ENCODE measurements at places on chromosomes 1 and 21. TPM values are rescaled to one million over a fixed set of nuclear protein-coding genes. Genes with fewer than 3 reads are reported as not detected.

The SEMA4A gene
- 1.3 TPM for total RNA-seq

The ZYG11A gene
- total RNA-seq, result 0.14 TPM

The GOLPH3L gene
- 17.3 TPM for total RNA-seq

The IKBKE gene
- 8.6 TPM for total RNA-seq

The LCE2A gene
- not detected for total RNA-seq

The CYP4X1 gene
- total RNA-seq, result 0.42 TPM

GRCh38 chr1:9441451-9442133, 97.7 kb upstream of the SLC25A33 start:
- no peak for DNase-seq

DNA sequence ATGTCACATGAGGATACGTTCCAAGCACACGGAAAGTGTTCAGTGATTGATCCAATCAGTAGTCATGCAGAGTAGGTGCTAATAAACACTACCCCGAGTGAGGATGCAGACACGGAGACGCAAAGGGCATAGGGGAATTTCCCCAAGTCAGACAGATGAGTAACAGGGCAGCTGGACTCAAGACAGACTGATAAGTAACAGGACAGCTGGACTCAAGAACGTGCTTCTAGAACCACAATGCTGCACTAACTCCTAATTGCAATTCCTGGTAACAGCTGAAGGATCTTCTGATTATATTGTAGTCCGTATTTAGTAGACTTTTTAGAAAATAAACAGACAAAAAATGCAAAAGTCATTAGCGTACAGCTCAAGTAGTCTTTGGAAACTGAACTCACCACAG, 1.9 kb upstream of the OR2T10 start:
- DNase-seq, result no peak

GRCh38 chr1:228272331-228272791, 64.5 kb downstream of the OBSCN start:
- DNase-seq, result no peak

DNA sequence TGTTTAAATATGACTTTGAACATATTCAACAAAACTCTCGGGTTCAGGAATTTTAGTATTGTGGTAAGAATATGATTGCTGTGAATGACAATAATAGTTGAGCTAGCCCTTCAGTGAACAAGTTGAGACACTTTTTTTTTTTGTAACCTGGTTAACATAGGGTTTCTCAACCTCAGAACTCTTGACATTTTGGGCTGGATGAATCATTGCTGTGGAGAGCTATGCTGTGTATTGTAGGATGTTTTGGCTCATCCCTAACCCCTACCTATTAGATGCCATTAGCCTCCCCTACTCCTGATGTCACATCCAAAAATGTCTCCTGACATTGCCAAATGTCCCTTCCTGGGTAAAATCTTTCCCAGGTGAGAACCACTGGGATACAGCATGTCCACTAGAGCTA, 113.7 kb downstream of the RUNX1 start:
- no peak for DNase-seq

- DNase-seq, result no peak
Observed at GRCh38 chr1:187504779-187505178, 676.0 kb downstream of the PLA2G4A start.

DNA sequence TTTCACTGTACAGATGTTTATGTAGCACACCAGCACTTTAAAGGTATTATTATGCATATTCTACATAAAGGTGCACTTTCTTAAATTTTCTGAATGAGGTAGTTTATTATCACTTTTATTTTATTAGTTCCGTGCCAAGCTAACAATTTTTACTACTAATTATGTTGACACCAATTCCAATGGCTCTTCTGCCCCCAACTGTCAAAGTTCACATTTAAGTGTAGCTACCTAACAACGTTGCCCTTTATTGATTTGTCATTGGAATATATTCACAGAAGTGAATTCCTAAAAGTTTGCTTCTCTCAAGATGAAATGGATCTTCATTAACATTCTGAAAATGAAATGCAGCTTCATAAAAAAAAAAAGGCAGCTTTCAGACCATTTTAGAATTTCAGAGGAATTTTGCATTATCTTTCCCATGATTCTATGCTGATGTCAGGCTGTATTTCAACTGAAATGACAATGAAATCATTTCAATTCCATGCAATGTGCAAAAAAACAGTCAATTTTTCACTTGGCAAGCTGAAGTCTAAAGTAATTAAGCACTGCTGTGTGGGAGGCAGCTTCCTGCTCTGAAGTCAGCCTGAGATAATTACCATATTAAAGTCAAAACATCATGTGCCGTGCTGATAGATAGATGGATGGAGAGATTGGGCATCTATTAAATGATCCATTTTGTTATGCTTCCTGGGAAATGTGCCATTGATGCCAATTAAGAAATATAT, 229.2 kb downstream of the TTLL7 start:
- DNase-seq, result no peak

DNA sequence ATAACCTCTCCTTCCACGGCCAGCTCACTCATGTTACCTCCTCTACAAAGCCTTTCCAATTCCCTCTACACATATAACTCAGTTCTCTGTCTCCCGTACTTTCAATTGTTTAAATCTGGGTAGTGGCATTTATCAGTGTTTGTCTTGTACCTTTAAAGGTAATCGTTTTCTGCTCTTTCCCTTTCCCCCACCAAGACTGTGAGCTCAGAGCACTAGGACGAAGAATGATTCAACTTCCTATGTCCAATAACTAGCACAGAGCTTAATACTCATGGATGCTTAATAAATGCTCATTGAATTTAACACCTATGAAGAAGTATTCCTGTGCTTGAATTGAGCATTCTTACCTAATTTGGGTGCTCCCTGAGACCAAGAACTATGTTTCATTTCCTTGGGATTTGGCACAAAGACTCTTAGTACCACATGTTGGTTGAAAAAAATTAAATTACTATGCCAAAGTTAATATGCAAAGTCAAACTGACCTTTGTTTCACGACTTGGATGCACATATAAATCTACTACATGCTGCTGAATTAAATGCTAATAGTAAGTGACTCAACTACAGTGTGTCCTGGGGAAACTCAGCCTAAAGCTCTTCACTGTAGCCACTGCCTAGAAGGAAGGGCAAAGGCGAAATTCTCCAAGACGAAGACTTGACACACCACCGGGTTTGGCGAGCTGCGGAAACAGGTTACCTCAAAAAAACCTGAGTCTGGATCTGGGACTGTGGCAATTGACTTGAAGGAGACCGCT, 30.6 kb upstream of the C1orf185 start:
- no peak for DNase-seq

DNA sequence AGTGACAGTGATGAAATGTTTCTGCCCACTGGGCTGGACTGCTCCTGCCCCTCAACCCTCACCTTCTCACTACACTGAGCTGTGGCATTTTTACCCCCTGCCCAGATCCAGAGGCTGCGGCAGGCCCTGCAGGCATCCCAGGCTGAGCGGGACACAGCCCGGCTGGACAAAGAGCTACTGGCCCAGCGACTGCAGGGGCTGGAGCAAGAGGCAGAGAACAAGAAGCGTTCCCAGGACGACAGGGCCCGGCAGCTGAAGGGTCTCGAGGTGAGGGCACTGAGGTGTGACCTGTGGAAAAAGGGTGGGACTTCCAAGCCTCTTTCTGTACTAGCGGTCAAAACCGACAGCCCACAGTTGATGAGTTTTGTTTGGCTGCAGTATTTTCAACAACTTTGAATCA, 6.2 kb upstream of the TUFT1 start:
- DNase-seq, result no peak

DNA sequence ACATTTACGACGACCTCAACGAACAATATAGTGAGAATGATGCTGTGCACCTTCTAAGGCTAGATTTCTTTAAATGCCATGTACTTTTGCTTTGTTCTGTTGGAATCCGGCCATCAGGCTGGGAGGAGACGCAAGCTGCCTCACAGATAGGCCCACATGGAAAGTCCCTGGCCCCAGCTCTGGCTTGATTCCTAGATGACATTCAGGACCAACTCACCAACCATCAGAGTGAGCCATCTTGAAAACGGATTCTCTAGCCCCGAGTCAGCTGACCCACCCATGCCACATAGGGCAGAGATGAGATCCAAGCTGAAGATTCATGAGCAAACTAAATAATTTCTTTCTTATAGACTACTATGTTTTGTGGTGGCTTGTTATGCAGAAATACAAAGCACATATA, 164.4 kb downstream of the ZNF281 start:
- no peak for DNase-seq

GRCh38 chr1:100151679-100152078, 18.7 kb downstream of the TRMT13 start:
- DNase-seq, result no peak

GRCh38 chr1:107804741-107805140, 160.2 kb downstream of the VAV3 start:
- no peak for DNase-seq

GRCh38 chr1:107413546-107413945, 272.7 kb downstream of the NTNG1 start:
- DNase-seq, result no peak

- DNase-seq, result no peak
Observed at GRCh38 chr1:228044961-228045360, 37.5 kb upstream of the ARF1 start.

DNA sequence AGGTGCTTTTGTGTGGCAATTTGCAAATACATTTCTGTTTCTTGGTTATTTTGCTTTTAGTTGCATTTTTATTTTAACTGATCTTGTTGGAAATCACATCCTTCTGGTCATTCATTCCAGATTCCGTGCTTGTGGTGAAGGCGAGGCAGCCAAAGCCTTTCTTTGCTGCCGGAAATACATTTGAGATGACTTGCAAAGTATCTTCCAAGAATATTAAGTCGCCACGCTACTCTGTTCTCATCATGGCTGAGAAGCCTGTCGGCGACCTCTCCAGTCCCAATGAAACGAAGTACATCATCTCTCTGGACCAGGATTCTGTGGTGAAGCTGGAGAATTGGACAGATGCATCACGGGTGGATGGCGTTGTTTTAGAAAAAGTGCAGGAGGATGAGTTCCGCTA, 34.8 kb upstream of the CD101 start:
- no peak for DNase-seq

GRCh38 chr1:44262414-44262813, 49.1 kb downstream of the DMAP1 start:
- no peak for DNase-seq

GRCh38 chr1:92679980-92680379, 104.9 kb downstream of the EVI5 start:
- no peak for DNase-seq

GRCh38 chr1:151435174-151435573, 24.1 kb downstream of the POGZ start:
- DNase-seq, result no peak

- DNase-seq, result no peak
Observed at GRCh38 chr1:159991513-159991912, 37.5 kb upstream of the SLAMF9 start.

All from neural crest cell (in vitro differentiated cells).